ENCODE measurements at places on chromosomes 1 and 21.

DNA sequence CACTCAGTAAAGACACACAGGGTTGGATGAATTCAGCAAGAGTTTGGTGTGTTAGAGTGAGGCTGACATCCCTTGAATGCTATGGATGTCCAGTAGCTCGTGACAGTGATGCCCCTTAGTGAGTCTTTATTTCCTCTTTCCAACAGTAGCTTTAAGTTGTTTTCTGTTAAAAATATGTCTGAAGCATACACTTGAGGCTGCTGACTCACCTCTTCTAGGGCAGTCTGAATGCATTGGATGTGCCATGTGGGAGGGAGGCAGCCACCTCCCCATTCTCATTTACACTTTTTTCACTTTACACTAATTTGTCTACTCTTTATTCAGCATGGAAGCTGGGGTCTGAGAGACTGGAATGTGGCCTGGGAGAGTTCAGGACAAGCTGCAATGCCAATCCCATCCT is 17.6 kb downstream of the NOS1AP start:
- no peak for DNase-seq

DNA sequence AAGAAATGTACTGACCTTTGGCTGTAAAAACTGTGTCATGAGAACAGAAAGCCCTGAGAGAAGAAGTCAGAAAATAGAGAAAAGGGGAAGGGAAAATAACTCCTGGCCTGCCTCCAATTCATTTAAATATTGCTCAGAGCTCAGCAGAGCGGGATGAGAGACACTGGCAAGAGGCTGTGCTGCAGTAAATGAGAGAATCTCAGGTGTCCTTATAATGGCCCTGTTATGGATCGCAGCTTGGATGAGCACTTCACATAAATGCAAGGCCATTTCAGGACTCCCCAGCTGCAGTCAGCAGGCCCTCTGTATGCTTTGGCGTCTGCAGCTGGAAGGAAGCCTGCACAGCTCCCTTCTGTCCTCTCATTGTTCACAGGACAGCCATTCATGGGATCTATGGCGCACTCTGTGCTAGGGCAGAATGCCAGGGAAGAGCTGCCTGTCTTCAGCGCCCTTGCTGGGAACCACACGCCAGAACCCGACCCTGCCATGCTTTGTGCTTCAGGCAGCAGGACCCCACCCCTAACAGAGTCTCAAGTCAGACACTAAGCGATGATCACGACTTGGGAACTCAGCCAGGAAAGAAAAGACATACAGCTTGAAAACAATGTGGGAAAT is 20.7 kb upstream of the ABCB10 start:
- no peak for DNase-seq

- DNase-seq, result no peak
These were observed 48.9 kb downstream of the MSH4 start for GRCh38 chr1:75845576-75845975.

GRCh38 chr1:236108027-236108648 is 34.2 kb upstream of the GPR137B start:
- no peak for DNase-seq

- no peak for DNase-seq
These were observed 22.7 kb downstream of the PKNOX1 start for GRCh38 chr21:42997053-42997452.

GRCh38 chr1:221908573-221908972 is 166.7 kb upstream of the DUSP10 start:
- DNase-seq, result no peak

- DNase-seq, result peak; percentile 60
These were observed 4.5 kb downstream of the HDGF start for GRCh38 chr1:156746728-156747631.

DNA sequence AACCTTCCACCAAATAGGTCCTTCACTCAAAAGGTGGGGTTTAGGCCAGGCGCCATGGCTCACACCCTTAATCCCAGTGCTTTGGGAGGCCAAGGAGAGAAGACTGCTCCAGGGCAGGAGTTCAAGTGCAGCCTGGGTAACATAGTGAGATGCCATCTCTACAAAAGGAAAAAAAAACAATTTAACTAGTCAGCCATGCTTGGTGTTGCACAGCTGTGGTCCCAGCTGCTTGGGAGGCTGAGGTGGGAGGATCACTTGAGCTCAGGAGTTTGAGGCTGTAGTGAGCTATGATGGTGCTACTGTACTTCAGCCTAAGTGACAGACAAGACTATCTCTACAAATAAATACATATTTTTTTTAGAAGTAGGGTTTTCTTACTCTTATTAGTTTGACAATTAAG is 617.5 kb downstream of the KIF26B start:
- no peak for DNase-seq

GRCh38 chr1:64358692-64359091 is 111.2 kb upstream of the CACHD1 start:
- DNase-seq, result no peak

DNA sequence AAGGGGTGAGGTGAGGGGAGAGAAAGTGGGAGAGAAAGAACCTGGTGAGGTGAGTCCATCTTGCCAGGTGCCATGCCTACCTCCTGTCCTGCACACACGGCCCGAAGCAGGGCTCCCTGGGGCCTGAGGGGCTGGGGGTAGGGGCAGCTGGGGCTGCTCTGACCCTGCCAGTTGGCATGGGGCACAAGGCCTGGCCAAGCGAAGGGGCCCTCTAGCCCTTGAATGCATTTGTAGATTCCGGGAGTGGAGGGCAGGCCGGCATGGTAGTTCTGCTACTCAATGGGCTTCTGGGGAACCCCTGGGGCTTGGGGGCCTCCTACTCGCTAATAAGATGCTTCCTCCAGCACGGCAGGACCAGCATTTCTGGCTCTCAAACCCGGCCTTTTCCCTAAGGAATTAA is 3.6 kb upstream of the PRDM16 start:
- no peak for DNase-seq

- no peak for DNase-seq
These were observed 18.5 kb downstream of the ANKRD13C start for GRCh38 chr1:70336050-70336449.

DNA sequence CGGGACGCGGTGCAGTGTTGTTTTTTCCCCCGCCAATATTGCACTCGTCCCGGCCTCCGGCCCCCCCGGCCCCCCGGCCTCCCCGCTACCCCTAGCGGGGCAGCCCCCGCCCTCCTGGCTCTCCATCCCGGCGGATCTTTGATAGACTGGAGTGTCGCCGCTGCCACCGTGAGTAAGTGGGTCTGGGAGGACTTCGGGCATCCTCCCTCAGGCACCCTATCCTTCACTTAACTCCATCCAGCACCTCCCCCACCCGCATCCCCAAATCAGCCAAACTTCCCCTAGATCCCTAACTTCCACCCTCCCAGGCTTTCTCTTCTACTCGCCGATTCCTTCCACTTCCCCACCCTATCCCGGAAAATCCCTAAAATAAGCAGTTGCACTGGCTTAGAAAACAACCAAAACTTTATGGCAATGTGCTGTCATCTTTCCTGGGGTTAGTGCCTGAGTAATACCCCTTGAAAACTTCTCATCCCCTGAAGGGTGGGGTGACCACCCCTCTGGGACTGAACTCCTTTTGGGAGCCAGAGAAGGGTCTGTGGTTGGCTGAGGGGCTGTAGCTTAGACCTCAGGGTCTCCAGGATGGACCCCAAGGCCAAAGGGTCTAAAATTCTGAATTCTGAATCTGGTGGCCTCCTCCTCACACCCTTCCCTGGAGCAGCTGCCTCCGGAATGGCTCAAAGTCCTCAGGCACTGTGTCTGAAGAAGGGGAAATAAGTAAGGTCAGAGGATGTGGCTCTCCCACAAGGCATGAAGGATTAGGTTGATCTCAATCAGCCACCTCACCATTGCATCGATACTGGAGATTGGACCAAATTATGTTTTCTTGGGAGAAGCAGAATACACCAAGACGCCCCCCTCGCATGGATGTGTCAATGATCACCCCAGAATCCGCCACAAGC is 12.2 kb downstream of the THBS3 start:
- DNase-seq, result no peak
